ENCODE measurements at places on chromosomes 6 and 20.

DNA sequence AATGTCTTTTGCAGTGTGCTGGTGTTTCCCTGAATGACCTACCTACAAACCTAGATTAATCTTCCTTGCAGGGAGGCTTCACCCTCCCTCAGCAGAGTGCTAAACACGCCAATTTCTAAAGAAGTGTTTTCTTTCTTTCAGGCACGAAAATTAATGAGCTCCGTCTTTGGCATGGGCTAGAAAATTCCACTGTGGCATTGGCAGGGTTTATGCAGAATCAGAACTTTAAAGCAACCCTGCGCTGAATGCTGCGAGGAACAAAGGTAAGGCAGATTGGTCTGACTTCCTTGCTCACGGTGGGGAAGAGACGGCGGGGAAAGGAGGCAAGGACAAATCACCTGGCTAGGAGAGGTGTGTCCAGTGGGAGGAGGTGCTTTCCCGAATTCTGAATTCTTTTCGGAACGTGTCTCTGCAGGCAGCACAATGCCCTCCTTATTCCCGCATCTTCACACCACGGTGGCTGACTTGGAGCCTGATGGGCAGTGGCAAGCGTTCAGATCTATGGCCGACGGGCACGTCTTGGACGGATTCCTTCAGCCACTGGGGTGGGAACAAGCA, 6.2 kb upstream of the BANF2 start:
- DNase-seq: no peak

GRCh38 chr6:11779329-11780096, 910 bp upstream of the ADTRP start:
- DNase-seq: no peak

DNA sequence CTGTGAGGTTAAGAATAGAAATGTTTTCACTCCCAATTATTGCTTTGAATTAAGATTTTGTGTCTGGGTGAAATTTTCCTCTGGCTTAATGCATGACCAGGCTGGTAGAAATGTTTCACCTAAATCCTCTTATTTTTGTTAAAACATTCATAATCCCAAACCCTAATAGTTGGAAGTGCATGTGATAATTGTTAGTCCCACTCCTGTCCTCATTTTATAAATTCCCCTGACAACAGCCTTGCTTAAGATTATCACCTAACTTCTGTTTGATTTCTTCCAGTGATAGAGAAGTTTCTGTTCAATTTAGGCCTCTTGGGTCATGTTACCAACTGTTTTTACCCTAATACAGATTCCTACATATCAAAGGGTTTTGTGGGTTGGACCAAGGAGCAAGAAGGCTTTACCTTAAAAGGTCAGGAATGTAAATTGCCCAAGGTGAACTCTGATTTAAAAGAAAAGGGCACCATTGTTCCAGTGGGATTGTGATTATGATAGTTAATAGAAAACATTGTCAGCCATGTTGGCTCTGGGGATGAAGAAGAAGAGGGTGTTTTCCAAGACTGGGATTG, 158.7 kb upstream of the CENPW start:
- DNase-seq: no peak

DNA sequence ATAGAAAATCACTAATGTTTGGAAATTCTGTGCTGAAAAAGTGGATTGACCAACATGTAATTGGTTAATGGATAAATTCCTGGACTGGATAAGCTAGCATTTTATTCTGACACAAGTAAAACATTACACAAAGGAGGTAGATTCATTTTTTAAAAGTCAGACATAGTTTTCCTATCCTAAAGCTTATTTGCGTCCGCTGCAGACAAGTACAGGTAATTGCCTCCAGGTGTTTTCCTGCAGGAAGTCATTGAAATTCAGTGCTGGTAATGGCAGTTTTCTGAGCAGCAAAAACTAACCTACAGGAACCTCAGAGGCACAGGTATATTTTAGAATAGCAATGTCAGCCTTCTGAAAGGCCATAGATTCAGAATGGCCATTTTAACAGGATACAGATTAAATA, 20.0 kb upstream of the HIVEP1 start:
- no peak for DNase-seq

DNA sequence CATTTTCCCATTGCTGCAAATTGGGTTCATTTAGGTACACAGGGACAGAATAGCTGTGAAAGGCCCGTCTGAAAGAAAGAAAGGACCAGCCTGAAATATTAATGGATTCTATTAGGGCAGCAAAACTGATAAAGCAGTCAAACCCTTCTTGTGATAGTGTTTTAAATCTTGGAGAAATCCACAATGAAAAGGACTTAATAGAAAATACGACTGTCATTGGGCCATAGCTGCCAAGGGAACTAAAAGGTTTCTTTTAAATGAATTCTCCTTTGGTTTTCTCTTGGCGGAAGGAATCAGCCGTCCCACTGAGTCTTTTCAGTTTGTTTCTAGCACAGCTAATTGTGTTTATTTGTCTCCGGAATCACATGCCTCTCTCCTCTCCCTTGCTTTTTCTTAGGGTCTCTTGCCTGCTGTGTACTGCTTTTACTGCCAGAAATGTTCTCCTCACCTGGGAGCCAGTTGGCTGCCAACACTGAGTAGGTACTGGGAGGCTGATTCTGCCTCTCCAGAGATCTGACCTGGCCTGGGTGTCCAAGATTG, 11.3 kb downstream of the PAQR8 start:
- DNase-seq: no peak

DNA sequence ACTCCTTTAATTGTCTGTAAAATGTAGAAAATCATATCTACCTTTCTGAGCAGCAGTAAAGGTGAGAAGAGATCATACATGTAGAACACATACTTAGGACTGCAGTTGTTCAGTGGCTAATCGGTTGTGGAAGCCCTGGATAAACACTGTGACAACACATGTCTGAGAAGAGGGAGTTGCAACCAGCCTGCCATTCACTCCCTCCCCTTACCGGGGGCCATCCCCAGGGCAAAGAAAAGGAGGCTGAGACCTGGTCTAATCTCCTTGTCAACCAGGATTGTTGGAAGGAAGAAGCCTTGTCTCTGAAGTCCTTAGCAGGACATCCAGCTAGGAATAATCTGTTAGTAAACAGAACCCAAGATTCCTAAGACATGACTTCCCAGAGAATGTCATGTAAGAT, 462.5 kb upstream of the AGPAT4 start:
- no peak for DNase-seq

GRCh38 chr6:27839626-27840475, 72.3 kb downstream of the OR2B2 start:
- no peak for DNase-seq

- no peak for DNase-seq
These were observed 49.4 kb downstream of the TRMT11 start for GRCh38 chr6:126035764-126036163.

DNA sequence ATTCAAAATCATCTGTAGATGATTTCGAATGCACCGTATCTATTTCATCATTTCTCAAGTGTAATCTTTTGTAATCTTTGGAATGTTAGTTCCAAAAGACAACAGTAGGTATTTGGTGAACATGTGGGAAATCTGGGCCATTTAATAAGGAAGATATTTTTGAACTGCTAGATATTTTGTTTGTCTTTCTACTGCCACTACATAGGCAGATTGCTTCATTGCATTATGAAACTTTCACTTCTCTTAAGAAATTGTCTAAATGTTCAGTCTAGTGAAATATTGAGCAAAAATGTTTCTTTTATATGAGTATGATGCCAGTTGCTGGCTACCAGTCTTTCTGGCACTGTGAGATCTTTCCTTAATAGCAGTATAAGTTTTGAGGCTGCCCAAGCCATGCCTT, 527.8 kb upstream of the RNF217 start:
- no peak for DNase-seq

DNA sequence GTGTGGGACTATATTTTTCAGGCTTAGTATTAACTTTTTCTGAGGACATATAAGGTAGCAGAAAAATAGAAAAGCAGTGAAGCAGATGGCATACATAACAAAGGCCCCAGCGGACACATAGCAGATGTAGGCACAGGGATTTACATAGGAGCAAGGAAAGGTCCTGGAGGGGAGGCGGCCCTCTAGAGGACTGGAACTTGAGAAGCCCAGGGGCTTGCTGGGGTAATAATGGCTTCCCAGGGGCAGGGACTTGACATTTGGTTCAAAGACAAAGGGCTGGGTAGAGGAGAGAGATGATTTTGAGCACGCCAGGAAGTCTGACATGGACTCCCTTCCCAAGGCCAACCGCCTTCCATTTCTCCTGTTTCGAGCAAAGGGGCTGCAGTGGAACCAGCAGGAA, 31.7 kb upstream of the OSTM1 start:
- DNase-seq: no peak

DNA sequence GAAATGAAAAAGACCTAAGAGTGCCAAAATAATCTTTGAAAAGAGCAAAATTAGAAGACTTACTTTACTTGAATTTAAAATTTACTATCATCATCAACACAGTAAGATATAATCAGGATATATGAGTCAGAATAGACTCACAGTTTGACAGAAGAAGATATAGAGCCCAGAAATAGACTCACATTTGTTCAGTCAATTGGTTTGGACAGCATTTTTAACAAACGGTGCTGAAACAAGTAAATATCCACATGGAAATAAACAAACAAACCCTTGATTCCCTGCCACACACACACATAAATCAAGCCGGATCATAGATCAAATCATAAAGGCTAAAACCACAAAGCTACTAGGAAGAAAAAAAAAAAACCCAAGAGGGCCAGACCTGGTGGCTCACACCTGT, 291.1 kb downstream of the ADGRG6 start:
- no peak for DNase-seq

GRCh38 chr20:22966787-22967464, 68.2 kb upstream of the SSTR4 start:
- DNase-seq: no peak

- no peak for DNase-seq
These were observed 67.2 kb upstream of the TBC1D7 start for GRCh38 chr6:13395272-13396237.

Measured in NCI-H1092 (cell line).